ENCODE measurements at places on chromosomes 7 and 10.

- DNase-seq = no peak
Observed at GRCh38 chr7:92747041-92747835, 89.1 kb downstream of the CDK6 start.

DNA sequence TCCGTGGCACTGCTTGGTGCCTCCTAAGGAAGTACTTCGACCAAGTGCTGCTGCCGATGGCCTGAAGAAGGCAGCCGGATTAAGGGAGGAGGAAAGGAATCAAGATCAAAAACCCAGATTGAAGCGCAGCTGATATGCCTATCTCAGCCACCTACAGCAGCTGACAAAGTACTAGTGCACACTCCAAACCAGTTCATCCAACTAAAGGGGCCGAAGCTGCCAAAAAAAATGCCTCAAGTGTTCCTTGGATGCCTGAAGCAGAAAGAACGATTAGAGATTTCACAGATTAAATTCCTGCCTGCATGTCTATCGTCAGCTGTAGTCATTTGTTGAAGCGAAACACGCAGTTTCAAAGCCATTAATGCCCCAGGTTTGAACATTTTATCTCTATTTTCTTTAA lies 65.7 kb downstream of the TNRC18 start:
- DNase-seq = no peak

DNA sequence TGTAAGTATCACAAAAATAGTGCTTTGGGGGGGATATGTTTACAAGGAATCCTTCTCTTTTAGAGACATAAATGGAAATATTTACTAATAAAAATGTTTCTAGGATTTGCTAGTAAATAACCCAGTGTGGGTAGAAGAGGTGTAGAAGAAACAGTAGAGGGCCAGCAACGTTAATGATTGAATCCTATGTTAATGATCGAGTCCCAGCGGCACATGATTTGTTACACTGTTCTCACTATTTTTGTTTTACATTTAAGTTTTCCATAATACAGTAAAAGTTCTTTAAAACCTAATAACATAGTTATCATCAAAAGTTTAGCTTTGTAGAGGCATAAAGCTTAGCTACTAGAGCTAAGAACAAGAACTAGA lies 66.0 kb downstream of the UBE2H start:
- no peak for DNase-seq

DNA sequence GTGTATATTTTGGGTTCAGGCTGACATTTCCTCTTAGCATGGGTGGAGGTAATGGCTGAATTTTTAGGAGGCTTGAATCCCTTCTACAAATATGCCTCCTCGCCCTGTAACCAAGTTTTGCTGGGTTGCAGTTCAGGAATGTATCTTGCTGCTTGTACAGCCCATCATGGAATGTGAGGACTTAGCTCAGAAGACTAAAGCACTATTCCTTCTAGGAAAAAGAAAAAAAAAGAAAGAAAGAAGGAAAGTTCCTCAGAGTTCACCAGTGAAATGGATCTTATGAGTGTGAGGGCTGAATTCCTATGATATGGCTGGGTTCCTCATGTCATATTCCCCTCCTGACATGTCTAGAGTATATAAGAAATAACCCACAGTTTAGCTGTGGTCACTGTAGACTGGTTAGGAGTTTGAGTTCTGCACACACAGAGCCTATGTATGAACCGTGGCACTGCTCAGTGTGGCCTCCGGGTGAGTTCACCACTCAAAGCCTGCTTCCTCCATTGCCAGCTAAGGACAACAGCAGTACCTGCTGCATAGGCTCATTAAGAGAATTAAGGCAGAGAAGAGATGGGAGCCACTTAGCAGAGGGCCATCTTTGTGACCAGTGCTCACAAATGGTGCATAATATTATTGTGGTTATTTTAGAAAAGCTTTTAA lies 114.0 kb downstream of the TACC2 start:
- no peak for DNase-seq

GRCh38 chr7:36863901-36864701 lies 139.8 kb upstream of the AOAH start:
- no peak for DNase-seq

DNA sequence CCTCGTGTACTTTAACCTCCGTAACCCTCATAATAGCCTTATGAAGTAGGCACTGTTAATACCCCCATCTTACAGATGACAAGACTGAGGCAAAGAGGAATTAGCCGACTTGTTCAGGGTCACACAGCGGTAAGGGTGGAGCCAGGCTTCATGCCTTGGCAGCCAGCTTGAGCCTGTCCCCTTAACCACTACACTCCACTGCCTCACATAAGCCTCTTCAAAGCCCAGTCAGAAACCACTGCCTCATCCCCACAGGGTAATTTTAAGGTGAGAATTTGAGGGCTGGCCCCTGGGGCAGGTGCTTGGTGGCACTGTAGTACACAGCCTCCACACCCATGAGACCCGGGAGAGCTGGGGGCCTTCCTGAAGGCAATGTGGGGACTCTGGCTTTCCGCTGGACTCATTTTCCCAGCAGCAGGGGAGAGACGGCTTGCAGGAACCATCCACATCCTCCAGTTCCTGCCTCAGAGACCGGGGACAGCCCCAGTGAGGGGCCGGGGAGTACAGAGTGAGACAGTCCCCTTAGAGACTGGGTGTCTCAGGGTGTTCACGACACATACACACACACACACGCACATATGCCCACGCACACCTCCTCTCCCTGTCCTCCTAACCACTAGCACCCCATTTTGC lies 7.6 kb upstream of the C10orf105 start:
- peak; percentile 53 for DNase-seq

- no peak for DNase-seq
Observed at GRCh38 chr7:77473229-77474005, 57.3 kb upstream of the GSAP start.

GRCh38 chr10:44647877-44648542 lies 263.1 kb upstream of the CXCL12 start:
- no peak for DNase-seq

DNA sequence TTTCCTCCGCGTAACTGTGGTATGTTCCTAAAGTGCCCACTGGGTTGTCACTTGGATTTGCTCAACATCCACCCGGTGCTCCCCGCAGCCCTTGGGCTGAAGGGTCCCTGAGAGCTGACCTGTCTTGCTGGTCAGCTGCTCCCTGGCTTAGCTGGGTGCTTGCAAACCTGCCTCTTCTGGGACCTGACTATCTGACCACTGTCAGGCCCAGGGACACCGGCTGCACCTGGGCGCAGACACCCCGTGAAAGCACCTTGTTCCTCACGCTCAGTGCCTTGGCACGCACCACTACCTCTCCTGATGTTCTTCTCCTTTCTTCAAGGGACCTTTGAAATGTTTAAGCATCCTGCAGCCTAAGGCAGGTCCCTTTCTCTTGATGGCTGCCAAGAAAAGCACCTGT lies 26.6 kb upstream of the LARP4B start:
- no peak for DNase-seq

DNA sequence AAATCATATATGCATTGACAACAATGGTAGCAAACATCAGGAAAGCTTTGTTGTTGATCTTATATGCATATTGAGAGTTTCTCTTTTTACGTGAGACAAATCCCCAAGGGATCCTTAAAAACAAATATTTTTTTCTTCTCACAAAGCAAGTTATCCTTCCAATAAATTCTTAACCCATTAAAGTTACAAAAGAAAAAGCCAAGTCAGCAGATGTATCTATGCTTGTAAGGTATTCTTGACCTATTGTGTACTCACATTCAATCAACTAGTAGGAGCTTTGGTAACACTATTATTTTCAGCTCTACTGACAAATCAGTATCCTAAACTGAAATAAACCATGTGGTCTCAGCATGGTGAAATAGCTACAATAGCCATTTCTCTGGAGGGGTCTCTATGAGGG lies 586.3 kb downstream of the CNTNAP2 start:
- no peak for DNase-seq

DNA sequence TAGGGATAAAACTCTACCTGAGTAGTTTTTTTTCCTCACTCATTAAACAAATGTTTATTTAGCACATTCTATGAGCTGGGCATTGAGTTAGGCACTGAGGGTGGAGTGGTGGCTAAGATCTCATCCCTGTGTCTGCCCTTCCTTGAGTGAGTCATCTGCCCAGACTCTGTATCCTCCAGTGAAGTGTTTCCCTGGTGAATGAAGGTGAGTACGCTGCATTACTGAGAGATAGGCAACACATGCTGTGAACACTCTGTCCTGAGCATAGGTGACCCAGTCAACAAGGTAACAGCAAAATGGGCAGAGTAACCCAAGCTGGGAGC lies 5.8 kb downstream of the PITX3 start:
- DNase-seq = no peak

DNA sequence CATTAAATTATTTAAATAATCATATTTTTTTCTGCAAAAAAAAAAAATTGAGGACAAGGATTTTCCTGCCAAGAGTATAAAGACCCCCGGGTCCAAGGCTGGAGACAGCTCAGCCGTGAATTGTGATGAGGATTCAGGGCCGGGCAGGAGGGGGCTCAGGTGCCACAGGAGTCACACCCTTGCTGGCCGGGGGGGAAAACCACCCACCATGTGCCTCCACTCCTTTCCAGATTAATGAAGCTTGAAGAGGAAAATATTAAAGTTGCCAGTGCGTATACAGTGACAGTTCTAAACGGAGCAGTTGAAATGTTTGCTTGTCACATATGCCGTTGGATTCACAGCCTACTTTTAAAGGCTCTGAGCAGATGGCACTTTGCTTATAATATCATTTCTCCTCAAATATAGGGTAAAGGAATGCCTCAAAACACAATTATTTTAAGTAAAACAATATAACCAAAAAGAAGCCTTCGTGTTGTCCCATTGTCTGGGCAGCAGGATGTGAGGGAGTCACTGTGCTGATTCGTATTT lies 49.6 kb downstream of the ADARB2 start:
- no peak for DNase-seq

DNA sequence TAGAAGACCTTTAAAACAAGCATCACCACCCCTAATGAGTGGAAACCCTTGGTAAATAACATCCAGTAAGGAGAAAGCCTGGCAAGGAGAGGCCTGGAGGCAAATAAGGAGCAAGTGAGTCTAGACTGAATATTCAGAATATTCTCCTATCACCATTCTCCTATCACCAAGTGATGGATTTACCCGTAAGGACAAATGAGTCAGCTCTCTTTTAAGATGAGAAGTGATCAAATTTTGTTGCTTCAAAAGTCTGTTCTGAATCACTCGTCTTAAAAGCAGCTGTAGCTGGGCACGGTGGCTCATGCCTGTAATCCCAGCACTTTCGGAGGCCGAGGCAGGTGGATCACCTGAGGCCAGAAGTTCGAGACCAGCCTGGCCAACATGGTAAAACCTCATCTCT lies 28.4 kb downstream of the KIAA1549 start:
- no peak for DNase-seq

GRCh38 chr10:1378473-1378872 lies 322.3 kb downstream of the WDR37 start:
- no peak for DNase-seq

DNA sequence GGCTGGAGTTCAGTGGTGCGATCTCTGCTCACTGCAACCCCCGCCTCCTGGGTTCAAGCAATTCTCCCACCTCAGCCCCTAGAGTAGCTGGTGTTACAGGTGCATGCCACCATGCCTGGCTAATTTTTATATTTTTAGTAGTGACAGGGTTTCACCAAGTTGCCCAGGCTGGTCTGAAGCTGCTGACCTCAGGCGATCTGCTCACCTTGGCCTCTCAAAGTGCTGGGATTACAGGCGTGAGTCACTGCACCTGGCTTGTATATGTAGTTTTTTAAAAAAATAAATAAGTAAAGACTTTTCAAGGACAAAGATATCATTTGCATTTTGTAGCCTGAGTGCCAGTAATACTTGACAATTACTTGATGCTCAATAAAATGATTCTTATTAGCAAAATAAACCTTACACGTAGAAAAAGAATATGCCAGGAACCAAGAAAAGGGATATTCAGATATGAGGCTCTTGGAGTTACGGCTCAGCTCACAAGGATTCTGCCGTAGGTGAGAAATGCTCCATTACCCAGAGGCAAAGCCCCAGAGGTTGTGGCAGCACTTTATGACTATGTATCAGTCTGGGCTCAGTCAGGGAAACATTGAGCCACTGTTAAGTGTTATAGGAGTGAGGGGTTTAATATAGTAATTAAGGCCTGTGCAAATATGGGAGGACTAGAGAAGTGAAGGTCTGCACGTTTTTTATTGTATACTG lies 98.5 kb downstream of the TPST1 start:
- DNase-seq = no peak

- DNase-seq = no peak
Observed at GRCh38 chr7:83732305-83732704, 83.4 kb upstream of the SEMA3E start.

DNA sequence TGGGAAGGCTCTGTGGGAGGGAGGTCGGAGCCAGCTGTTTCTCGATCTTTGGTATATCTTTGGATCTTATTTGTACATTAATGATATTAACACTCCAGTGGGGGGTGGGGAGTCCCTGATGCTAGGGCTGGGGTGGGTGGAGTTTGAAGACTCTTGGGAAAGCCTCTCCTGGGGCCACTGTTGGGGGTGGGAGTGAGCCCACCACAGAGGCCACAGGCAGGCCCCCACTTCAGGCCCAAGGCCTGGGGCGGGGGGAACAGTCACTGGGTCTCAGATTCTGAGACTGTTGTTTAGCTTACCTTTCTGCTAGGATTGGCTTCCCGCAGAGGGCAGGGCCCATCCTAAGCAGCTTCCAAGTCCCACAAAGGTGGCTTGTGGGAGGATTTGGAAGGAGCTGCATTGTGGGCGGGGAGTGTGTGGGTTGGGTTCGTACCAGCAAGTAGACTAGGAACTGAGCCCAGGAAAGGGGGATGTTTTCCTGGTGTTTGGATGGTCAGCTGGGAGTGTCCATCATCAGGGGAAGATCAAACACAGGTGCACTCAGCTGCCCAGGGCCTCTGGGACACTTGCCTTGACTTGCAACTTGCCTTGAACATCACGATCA lies 11.9 kb downstream of the YKT6 start:
- no peak for DNase-seq

- no peak for DNase-seq
Observed at GRCh38 chr10:10418387-10418786, 599.3 kb upstream of the CELF2 start.

GRCh38 chr10:44807451-44807850 lies 103.7 kb upstream of the TMEM72 start:
- no peak for DNase-seq

DNA sequence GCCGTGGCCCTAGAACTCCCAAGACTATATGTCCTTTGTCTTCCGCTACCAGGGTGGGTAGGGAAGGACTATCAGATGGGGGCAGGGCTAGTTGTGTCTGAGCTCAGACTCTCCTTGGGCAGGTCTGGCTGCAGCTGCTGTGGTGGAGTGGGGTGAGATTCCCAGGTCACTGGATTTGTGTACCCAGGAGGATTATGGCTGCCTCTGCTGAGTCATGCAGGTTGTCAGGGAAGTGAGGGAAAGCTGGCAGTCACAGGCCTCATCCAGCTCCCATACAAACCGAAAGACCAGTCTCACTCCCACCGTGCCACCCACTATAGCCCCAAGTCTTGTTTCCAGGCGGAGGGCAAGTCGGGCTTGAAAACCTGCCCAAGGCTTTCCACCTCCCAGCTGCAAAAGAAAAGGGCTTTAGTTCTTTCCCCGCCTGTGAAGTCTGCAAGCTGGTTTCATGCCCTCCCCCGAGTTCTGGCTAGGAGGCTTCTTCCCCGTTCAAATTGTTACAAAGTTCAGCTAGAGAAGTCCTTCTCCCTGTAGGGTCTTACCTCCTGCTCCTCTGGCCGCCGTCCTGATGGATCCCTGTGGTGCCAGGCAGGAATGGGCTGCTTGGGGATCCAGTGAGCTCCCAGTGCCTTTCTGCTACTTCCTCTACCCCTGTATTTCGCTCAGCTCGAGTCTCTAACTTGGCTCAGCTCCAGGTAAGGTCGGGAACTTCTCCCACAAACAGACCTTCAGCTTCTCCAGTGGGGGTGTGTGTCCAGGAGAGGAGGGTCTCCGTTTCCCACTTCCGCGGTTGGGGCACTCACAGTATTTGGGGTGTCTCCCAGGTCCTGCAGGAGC lies 106.8 kb upstream of the FGL2 start:
- no peak for DNase-seq
